ENCODE measurements at places on chromosomes 12 and 14.
A peak's percentile ranks its signal among the peaks of the same experiment; 100 is the strongest.

DNA sequence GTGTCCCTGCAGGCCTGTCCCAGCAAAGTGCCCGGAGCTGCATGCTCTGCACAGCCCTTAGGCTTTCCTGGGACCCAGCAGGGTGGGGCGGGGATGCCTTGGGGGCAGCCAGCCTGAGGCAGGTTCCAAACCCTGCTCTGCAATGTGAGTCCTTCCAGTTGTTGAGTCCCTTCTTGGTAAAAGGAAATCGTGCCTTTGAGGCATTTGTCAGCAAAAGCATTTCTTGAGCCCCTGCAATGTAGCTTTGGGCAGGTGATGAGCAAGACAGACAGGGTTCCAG lies 38.1 kb upstream of the TRAF3 start:
- no peak for DNase-seq

DNA sequence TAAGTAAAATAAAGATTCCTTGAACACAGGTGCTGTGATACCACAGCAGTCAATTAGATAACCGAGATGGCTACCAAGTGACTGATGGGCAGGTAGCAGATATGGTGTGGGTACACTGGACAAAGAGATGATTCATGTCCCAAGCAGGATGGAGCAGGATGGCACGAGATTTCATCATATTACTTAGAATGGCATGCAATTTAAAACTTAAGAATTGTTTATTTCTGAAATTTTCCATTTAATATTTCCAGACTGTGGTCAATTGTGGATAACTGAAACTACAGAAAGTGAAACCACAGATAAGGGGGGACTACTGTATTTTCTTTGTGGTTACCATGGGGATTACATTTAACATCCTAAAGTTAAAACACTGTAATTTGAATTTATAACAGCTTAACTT lies 7.5 kb upstream of the ZFP36L1 start:
- no peak for DNase-seq

DNA sequence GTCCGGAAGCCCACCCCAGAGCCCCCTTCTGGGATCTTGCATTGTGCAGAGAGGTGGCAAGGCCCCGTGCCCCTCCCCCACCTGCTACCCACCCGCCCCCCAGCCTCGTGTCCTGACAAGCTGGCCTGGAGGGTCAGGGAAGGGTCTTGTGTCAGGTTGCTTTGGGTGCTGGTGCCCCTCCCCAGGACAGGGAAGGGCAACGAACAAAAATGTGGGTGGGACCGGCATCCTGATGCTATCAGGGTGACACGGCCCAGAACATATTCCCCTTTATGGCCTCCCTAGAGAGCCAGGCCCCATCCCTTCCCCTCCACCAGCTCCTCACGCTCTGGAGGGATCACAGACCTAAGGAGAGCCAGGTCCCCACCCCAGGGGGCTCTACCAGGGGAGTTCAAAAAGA lies 38.7 kb upstream of the TMEM179 start:
- no peak for DNase-seq

- no peak for DNase-seq
Observed at GRCh38 chr14:99225436-99226203, 46.4 kb downstream of the BCL11B start.

- DNase-seq: no peak
Observed at GRCh38 chr14:83780321-83780720, 1749.6 kb upstream of the FLRT2 start.

GRCh38 chr14:52266179-52266578 lies 1.3 kb upstream of the PTGDR start:
- no peak for DNase-seq

- DNase-seq: no peak
Observed at GRCh38 chr12:104582739-104583138, 126.0 kb downstream of the CHST11 start.

DNA sequence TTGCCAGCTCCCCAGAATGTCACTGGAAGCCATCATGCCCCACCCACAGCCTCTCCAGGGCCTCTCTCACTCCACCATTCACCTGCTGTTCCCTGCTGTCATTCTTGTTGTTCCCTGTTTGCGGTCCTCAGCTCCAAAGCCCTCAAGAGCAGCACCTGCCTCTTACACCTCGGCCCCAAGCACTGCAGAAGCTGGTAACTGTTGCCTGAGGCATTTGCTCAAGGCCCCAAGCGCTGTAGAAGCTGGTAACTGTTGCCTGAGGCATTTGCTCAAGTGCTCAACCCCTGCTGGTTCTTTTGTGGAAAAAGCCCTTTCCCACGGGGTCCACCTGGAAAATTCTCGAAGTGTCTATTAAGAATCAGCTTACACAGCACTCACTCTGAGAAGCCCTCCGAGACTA lies 78.0 kb downstream of the ARL6IP4 start:
- no peak for DNase-seq

GRCh38 chr12:26361964-26362363 lies 166.6 kb downstream of the SSPN start:
- DNase-seq: no peak

DNA sequence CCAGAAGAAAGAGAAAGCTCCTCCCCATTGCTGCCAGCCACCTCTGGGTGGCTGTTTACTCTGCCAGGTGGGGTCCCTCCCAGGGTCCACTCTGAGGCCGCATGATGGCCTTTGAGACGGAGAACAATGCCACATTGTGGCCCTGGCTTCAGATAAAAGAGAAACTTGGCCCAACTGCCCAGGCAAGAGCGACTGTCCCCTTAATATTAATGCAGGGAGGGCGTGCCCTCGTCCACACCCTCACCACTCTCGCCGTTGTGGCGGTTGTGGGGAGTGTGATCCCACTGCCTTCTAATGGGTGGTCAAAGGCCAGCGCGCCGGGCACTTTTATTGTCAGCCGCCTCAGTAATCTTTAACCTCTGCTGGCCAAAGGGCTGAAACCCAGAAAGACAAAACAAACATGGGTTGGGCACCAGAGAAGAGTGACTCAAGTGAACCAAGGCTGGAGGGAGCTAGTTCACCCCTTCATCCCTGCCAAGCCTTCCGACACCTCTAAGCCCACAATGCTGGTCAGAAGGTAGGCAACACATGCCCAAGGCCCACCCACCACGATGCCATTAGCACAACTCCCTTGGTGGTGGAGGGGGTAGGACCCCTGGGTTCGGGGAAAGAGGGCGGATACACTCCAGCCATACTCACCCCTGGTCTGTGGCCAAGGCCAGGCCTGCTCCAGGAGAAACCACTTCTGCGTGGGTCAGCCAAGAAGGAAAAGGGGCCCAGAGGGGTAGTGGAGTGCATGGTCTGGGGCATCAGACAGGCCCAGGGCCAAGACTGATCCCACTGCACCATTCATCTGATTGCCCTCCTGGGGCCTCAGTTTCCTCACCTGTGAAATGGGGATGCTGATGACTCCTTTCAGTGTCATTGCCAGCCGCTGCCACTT lies 44.5 kb upstream of the BCL11B start:
- no peak for DNase-seq

- DNase-seq: no peak
Observed at GRCh38 chr12:110995016-110995415, 74.6 kb upstream of the MYL2 start.

DNA sequence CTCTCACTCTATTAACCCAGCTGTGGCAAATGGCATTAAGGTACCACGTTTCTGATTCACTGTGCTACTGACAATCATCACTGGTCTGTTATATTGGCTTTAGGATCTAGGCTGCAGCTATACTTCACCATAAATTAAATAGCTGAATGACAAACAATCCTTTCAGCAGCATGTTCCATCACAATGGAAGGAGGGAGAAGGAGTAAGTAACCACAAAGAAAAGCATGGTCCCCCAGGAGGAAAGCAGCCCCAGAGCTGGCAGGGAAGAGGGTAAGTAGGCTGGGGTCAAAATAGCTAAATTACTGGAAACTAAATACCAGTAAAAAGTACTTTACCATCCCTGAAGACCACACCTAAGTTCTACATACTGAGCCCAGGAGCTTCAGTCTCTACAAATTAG lies 2.8 kb downstream of the ARMH4 start:
- DNase-seq: no peak

GRCh38 chr12:64218597-64218996 lies 3.5 kb downstream of the KICS2 start:
- DNase-seq: no peak

DNA sequence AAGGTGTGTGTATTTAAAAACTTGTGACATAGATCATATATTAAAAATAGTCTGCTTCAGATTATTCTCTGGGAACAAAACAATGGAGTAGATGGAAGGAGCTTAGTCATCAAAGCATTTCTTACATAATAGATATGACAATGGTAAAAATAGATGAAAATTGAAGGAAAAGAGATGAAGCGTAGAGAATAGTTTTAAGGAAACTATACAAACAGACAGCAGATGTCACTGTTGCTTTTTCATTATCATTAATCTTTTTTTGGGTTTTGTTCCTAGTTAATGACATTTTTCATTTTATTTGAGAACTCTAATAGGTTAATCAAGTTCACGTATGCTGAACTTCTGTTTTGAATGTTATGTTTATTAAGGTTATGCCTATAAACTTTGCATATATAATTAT lies 149.2 kb upstream of the FBXO33 start:
- DNase-seq: no peak

- peak; percentile 56 for DNase-seq
Observed at GRCh38 chr12:43805860-43806736, at the start of gene TWF1. TWF1 (minus strand) TSS chr12:43806317; CDS start chr12:43806245, 72 bp downstream.

- no peak for DNase-seq
Observed at GRCh38 chr14:35419429-35419841, 14.9 kb upstream of the NFKBIA start.

DNA sequence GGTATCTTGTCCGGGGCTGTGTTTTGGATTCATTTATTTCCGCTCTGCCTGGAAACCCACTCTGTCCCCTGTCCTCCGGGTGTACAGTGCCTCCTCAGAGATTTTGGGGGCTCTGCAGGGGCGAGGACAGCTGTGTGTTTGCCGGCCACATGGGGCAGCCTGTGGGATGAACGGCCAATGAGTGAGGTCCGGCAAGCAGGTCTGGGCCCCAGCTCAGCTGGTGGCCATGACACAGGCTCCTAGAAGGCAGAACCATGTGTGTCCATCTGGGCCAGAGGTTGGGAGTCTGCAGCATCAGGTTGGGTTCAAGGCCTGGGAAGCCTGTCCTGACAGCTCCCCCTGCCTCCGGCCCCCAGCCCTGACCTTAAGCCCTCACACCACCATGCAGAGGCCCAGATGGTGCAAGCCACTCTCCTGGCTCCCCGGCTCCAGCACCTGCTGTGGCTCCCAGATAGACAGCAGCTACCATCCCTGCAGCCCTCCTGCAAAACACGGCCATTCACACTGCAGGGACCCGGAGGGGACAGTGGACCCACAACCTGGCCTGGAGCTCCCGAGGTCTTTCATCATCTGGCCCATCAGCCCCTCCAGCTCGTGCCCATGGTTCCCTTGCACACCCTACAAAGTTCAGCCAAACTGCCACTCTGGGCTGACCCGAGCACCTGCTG lies 220.1 kb upstream of the C14orf180 start:
- no peak for DNase-seq

DNA sequence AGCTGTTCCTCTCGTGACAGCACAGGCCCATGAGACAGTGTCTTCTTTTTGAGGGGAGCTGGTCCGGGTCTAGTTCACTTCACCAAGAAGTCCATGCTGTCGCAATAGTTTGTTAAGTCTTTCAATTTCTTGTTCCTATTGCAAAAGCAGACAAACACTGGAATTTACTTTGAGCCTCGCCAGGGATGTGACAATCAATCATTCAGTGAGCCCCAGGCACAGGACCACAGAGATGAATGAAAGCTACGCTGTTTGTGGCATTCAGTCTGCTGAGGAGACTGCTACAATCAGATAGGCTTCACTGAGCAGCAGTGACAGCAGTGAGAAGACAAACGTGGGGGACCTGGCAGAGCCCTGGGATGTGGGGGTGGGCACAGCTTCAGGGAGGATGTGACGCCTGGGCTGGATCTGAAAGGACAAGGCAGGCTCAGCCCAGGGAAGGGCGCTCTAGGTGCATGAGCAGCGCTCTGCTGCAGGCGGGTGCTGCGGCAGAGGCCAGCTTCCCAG lies 35.5 kb downstream of the TCTN1 start:
- no peak for DNase-seq

GRCh38 chr14:83342590-83342989 lies 1808.9 kb upstream of the SEL1L start:
- DNase-seq: no peak

DNA sequence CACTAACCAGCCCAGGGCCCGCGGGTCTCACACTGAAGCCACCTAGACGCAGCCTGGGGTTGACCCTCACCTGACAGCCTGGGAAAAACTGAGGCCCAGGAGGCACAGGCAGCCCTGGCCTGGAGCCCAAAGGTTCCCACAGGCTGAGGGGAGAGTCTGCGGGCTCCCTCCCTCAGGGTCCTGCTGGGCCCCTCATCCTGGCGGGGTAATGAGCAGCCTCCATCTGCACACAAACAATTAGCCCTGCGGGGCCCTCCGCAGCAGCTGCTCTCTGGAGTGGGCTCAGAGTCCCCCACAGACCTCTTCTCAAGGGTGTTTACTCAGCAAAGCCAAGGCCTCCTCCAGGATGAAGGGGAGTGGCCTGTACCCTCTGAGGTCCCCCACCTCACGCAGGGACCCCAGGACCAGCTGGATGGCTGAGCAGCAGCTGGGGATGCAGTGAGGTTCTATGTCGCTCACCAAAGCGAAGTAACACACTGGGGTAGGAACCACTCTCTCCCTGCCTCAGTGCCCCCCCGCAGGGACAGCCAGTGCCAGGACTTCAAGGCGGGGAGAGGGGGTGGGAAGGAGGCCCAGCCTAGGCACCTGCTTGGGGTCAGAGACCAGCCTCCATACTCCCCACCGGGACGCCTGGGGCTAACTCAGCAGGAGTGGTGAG lies 7.3 kb downstream of the AKT1 start:
- DNase-seq: no peak

DNA sequence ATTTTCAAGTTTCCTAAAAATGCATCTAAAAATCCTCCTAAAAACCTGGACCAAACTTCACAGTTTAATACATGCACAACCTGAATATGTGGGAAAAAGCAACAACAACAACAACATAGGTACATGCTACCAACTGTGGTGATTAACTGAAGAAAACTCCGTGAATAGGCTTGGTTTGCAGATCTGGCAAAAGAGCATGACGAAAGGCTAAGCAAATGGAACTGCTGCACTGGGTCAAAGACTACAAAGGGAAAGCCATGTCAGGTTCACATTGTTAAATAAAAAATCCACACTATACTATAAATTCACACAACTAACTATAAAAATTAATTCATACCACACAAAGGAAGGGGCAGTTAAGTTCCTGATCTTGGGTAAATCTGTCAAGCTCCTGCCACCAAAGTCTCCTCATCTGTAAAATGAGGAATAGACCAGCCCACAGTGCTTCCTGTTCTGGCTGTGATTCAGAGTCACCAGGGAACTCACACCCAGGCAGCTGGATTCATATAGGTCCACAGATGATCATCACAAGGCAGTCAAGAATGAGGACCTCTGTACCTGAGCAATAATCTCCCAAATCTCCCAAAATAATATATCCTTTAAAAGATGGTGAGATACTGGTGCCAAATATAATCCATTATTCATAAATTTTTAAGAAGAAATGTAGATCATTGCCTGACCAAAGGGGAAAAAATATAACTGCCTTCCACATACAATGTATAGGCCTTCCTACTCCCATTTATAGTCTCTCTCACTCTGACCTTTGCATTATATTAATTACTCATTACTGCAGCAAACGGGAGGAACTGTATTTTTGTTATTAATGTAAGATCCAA lies 7.0 kb downstream of the CORO1C start:
- no peak for DNase-seq
